NCI-H1092 (cell line): ENCODE measurements at places on chromosomes 12 and 14.

DNA sequence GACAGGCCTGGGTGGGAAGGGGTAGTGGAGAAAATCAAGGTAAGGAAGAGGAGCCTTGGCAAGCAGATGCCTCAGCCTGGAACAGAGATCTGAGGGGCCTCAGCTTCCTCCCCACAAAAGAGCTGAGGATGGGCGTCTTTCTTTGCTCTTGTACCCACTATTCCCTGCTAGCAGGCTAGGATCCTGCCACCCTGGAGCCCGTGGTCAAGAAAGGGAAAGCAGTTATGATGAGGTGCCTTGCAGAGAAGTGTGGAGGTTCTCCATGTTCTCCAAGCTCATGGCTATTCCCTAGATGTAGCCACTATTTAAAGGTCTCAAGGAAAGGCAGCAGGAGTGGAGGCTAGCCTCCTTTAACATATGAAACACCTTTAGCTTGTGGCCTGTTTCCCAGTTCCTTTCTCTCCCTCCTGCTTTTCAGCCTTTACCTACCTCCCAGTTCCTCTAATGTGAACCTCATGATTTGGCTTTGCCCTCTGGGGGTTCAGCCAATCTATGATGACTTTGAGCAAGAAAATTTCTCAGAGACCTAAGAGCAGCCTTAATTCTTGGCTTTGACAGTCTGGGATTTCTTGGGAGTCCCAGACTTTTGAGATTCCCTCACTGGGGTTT is 1.1 kb downstream of the IKZF4 start:
- DNase-seq: no peak

DNA sequence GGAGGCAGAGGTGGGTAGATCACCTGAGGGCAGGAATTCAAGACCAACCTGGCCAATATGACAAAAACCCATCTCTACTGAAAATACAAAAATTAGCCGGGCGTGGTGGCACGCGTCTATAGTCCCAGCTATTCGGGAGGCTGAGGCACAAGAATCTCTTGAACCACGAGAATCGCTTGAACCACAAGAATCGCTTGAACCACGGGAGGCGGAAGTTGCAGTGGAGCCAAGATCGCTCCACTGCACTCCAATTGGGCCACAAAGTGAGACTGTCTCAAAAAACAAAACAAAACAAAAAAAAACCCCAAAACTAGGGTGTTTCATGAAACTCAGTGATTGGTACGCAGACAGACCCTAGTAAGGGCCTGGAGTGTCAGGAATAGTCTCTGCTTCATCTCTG is 6.4 kb upstream of the ARF6 start:
- no peak for DNase-seq

DNA sequence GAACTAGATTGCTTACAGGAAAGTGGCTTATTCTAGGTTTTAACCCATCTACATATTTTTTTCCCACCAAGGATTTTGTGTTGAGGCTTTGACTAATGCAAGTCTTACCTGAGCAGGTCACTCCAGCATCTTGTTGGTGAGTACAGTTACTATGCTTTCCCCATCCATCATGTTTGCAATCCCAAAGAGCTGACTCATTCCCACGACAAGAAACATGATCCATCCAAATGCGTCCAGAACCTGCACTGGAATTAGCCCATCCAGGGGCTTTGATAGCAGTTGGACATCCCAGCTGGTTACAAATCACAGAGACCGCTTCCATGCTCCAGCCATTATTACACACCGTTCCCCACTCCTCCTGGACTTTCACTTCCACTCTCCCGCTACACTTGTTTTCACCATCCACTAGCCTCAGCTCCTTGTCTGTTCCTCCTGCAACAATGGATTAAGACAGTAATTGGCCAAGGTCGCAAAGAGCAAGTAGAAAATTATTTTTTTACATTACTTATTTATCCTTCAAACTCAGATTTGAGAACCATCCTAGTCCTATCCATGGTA is 2.5 kb downstream of the CD163 start:
- no peak for DNase-seq

DNA sequence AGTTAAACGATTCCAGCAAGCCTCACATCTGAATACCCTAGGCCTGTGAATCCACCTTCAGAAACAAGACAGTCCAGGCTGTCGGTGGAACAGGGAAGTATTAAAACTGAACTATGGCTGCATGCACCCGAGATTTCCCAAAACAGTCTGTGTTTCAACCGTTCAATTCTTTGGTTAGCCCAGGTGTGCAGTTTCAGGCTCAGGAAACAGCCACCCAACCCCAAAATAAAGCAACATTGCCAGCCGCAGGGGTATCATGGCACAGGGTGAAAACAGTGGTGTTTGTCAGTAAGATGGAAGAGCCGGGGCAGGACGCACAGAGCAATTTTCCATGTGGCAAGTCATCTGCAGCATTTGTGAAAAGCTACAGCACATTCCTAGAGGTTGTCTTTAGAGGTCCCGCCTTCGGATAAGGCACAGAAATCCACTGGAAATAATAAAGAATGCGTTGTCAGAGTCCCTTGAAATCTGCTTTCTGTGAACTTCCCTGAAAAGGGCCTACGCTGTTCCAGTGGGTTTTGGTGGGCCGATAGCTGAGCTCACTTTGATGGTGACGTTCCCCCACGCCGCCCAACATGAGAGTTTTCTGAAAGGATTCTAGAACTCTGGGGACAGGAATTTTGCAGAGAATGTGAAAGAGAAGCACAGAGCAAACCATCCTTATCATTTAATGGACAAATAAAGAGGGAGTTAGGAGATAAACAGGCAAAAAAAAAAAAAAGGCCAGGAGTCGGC is 84.9 kb downstream of the BCL11B start:
- no peak for DNase-seq

DNA sequence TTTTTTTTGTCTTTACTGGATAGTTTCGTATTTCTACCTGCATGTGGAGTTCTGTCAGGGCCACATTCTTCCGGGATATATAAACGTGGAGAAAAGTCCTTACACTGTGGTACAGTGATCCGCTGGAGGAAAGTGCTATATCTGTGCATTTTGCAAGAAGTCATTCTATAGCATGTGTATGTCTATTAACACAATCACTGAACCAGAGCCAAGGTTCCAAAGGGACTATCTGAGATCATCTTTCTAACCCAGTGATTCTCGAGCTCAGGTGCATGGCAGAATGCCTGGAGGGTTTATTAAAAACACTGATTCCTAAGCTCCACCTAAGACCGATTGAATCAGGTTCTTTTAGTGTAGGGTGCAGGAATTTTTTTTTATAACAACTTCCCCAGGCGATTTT is 354.0 kb downstream of the NRXN3 start:
- DNase-seq: no peak

DNA sequence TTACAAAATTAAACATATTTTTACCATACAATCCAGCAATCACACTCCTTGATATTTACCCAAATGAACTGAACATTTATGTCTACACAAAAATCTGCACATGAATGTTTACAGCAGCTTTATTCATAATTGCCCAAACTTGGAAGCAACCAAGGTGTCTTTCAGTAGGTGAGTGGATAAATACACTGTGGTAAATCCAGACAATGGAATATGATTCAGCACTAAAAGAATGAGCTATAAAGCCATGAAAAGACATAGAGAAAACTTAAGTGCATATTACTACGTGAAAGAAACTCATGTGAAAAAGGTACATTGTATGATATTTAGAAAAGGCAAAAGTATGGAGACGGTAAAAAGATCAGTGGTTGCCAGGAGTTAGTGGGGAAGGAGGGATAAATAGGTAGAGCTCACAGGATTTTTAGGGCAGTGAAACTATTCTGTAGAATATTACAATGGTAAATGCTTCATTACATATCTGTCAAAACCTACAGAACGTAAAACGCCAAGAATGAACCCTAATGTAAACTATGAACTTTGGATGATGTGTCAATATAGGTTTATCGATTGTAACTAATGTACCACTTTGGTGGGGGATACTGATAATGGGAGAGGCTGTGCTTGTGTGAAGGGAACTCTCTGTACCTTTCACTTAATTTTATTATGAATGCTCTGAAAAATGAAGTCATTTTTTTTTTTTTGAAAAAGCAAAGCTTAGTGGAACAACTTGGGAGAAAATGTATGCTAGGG is 295.7 kb downstream of the CEP128 start:
- no peak for DNase-seq

DNA sequence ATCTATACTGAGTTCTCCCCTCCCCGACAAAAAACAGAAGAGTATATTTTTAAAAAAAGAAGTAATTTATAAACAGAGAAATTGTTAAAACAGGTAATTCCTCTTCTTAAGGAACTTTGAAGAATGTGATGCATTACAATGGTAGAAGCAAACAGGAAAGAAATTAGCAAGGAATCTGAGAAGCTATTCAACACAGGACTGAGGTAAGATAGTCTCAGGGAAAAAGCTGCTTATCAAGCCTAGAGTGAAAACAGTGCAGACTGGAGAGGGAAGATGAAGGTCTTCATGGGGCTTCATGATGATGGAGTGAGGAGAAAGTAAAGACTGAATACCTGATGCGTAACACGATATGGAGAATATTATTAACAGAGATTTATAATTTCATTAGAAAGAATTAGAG is 880.0 kb downstream of the SLC16A7 start:
- no peak for DNase-seq

GRCh38 chr14:104567141-104567956 is 12.2 kb upstream of the C14orf180 start:
- DNase-seq: no peak

- DNase-seq: no peak
These were observed 634 bp upstream of the TMEM63C start for GRCh38 chr14:77180726-77181602.

DNA sequence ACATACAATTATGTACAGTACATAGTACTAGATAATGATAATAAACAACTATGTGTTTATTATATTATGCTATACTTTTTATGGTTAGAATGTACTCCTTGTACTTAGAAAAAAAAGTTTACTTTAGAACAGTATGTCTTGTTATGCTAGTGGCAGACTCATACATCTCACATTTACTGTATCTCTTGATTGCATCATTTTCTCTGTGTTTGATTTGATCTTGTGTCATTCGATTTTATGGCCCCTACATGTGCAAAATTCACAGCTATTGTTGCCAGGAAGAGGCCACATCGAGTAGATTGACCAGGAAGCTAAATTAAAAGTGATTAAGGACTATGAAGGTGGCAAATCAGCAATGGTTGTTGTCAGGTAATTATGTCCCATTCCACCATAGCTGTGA is 153.0 kb downstream of the PCNX1 start:
- DNase-seq: no peak

DNA sequence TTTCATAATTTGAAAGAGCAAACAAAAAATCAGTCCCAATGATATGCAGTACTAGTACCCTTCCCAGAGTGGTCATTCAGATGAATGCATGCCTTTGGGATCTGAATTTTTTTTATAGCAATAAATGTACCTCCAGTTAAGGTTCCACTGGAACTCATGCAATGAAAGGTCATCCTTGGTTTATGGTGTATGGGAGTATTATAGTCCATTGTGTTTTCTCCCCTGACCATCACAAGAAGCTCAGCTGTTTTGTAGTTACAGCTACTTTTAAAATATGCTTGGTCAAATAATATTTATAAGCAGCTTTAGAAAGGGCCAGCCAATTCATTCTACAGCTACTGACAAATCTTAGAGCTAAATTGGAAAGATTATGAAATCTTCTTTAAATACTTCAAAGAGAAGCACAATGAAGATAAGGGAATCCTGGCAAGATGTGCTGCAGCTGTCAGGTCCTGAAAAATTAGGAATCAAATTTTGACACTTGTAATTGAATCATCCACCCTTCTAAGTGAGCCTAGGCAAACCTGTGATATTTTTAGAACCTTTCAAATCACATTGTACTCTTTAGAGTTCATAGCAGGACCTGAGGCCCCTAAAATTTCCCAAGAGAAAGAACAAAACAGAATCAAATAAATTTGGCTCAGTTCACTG is 46.5 kb downstream of the IFT81 start:
- DNase-seq: no peak

GRCh38 chr12:64625243-64626077 is 15.2 kb downstream of the RASSF3 start:
- no peak for DNase-seq

DNA sequence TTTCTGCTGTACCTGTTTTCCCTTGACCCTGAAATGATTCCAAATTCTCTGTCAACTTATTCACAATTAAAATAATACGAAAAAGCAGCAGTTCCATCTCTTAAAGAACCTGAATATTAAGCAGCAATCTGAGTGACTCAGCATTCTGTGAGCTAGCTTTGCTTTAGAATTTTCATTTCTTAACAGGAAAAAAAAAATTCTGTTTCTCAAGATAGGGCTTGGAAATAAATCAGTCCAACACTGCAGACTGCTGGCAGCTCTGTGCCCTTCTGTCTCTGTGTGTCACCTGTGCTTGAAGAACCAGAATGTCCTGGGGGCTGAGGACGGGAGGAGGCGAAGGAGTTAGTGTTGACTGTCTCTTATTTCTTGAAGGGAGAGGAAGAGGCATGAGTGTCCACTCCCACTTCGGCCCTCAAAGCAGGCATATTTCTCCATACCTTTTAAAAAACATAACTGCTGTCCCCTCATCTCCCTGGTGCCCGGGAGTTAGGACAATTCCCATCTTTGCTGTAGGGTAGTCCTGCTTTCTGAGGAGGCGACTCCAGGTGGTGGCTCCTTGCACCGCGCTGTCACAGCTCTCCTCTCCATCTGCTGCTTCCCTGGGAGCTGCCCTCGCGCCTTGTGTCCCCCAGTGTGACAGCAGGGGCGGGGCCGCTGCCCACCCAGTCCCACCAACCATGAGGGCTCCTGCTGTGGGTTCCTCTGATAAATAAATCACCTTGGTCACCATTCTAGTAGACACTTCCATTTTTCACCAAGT is 203.1 kb downstream of the CALM1 start:
- DNase-seq: no peak

DNA sequence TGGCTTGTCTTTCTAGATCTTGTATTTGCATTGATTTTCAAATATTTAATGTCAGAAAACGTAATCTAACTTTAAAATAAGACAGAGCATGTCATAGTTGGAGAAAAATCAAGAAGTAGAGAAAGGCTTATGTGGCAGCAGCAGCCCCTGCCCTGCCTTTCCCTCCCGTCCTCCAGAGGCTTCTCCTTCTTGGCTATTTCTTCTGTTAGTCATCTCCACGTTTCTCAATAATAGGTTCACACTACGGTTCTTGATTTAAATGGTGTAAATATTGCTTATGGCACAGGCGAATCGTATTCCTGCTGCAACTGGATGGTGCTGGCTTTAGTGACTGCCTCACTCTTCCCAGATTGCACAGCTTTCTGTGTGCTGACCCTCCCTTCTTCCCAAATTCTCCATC is 42.8 kb downstream of the SLC8B1 start:
- DNase-seq: no peak

GRCh38 chr14:92647797-92648279 is 100.6 kb downstream of the LGMN start:
- DNase-seq: no peak

GRCh38 chr12:31588976-31589375 is 2.0 kb downstream of the DENND5B start:
- DNase-seq: no peak
